Activated T-helper 1 cell treated with anti-CD3 and anti-CD28 coated beads, Interleukin-2, amount 50 U/mL, for 16 hours (primary cell): ENCODE measurements at places on chromosomes 3 and 15.
A peak's percentile ranks its signal among the peaks of the same experiment; 100 is the strongest.

DNA sequence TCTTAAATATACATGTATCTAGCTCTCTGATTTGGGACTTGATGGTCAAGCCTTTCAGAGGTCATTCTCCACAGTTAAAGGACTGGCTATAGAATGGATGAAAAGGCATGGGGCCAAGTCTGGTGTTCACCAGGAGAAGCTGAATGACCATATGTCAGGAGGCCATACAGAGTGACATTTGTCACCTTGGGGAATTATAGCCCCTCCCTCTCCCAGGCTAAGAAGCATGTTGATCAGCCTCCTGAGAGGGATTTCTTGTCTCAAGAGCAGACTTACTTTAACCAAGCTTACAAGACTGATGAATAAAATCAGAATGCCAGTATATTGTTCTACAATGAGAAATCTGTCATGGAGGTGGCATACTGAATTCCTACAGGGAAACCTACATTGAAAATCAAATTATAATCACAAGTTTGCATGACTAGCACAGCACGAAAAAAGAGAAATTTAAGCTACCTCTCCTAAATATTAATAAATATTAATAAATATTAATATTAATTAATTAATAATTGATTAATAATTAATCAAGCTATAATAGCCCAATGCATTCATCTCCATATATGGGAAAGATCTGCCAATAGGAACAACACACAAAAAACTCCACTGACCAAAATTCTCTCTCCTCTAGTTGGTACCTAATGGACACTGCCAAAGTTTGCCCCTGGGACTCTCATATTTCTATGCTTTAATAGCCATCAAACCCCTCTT, 47.3 kb downstream of the ATP8B4 start:
- no peak for DNase-seq

- no peak for DNase-seq
These were observed 256.3 kb downstream of the LRTM1 start for GRCh38 chr3:54671511-54671910.

GRCh38 chr3:124019291-124019690, 27.4 kb upstream of the ROPN1 start:
- DNase-seq = no peak

DNA sequence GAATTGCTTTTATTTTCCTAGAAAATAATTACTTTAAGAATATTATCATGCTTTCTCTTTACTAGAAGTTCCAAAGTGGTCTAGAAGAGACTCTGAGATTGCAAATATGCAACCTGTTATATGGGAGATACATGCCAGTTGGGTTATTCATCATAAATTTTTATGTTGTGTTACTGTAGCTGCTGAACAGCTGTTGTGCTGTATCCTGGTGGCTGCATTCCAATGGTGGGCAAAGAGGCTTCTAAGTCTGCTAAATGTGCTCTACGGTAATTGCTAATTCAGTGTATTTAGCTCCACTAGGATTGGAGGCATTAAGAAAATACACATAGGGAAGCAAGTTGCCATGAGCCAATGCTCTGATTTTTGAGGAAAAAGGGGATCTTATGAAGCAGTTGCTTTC, 409.0 kb downstream of the TUSC7 start:
- no peak for DNase-seq

DNA sequence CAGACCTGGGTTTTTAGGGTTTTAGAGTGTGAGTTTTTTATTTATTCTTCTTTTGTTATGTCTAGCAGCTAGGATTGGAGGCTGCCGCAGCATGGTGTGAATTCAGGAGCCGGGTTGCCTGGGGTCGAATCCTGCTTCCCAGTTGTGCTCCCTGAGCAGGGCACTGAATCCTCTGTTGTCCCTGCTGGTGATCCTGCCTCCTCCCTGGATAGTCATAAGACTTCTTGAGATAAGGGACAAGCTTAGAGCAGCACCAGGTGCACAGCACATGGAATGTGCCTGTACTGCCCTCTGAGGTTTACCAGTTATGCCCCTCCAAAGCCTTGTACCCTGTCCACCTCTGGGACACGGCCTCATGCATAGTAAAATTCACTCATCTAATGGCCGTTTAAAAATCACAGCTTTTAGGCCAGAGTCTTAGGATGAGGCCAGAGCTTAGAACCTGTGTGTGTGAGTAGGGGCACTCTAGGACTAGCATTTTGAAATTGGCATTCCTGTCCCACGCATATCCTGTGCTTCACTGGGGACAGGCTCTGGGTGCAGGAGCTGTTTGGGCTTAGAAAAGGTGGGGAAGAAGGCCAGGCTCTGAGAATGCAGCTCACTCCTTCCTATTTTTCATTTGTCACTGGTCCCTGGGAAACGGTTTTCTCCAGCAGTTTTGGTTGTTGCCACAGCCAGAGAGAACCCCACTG, 47.7 kb downstream of the CHCHD6 start:
- DNase-seq = no peak

GRCh38 chr15:21267671-21268395, 172.5 kb downstream of the POTEB3 start:
- DNase-seq = no peak

DNA sequence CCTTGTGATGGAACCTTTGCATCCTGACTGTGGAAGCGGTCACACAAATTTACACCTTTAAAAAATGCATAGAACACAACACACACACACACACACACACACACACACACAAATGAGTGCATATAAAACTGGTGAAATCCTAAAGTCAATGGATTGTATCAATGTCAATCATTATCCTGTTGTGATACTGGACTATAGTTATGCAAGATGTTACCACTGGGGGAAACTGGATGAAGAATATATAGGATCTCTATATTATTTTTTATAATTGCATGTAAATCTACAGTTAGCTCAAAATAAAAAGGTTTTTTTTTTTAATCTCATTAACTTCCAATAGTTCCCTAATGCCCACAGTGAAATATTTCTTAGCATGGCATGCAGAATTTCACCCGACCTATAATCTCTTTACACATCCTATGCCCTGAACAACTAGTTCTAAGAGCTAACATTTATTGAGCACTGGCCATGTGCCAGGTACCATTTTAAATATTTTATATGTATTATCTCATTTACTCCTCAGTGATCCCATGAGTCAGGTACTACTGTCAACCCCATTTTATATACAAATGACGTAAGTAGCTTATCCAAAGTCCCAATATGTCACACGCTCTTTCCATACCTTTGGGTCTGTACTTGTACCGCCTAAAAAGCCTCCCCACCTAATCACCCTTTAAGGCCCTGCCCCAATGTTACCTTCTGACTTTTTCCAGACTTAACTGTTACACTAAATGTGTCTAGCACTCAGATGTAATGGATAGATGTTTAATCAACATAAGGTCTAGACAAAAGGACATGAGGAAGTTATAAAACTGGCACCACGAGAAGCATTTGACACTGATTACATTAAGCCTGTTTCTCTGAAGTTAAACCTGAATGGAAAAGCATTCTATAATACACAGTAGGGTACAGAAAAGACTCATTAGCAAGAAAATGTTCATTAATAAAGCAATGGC, 5.5 kb downstream of the ABCC5 start:
- no peak for DNase-seq

DNA sequence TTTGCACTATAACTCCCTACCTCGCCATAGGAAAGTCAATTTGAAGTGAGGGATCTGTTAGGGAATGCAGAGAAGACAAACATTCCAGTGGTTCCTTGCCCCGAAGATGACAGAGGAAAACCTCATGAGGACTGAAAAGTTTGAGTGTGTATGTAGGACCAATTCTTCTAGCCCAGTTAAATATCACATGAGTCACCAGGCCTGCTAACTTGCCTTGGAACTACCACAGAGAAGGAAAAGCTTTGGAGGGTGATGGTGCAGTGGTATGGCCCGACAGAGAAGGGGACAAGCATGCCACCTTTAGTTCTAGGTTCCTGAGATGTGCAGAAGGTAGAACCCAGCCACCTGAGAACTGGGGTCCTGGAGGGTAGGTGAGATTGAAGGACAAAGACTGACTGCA, 2.6 kb upstream of the UPK1B start:
- DNase-seq = no peak

GRCh38 chr3:192855434-192855833, 62.2 kb downstream of the MB21D2 start:
- no peak for DNase-seq

- DNase-seq = no peak
These were observed 331.6 kb downstream of the PYDC2 start for GRCh38 chr3:191792580-191792979.

- no peak for DNase-seq
These were observed 78.2 kb downstream of the CLASP2 start for GRCh38 chr3:33639889-33640288.

- DNase-seq = peak; percentile 42
These were observed 29.7 kb downstream of the PLXND1 start for GRCh38 chr3:129576514-129577352.

DNA sequence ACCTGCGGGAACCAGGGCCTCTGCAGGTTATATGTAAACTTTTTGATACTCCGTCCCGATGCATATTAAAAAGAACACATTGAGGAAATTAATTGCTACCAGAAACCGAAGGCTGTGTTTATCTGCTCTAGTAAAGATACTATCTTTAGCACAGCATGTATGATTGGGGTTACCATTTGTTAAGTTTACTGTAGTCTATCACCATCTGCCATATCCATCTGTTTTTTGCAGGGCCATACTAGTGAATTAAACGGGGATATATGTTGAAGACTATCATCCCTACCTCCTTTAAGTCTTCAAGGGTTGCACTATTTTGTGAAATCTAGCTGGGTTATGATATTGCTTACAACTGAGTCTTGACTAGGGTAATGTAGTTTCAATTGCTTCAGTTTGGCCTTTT, 597.0 kb downstream of the SQOR start:
- no peak for DNase-seq

- DNase-seq = no peak
These were observed 17.1 kb downstream of the CYP19A1 start for GRCh38 chr15:51321316-51321715.

DNA sequence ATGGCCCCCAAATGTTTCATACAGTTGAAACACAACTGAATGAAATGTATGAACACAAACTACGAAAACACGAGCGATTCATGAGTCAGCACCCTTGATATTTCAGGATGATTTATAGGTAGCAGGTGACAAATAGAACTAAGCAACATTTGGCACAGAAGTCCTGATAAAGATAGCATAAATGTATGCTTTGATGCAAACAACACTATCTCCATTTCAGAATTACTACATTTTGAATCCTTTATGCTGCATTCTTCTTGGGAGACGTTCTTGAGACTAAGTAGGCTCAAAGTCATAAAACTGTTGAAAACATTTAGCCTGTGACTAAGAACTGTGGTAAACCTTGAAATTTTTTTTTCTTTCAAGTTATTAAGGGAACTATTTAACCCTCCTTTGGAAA, 200.3 kb upstream of the ICE2 start:
- DNase-seq = no peak

GRCh38 chr3:37921025-37921424, 59.3 kb downstream of the CTDSPL start:
- DNase-seq = no peak

DNA sequence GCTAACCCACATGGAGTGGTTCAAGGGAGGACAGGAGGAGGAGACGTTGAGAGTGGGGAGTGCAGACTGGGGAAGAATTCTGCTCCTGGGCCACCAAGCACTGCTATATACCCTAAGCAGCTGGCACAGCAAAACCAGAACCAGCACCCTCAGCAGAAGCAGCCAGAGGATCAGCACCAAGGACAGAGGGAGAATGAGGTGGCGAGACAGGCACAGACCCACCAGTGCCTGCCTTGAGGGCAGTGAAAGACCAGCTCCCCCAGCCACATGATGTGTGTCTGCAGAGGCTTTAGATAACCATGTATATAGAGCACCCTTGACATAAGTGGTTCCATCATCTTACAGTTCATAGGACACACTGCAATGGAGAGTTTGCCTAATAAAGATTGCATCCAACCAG, 319.0 kb downstream of the GABRB3 start:
- no peak for DNase-seq

- DNase-seq = no peak
These were observed 117.5 kb downstream of the PDCD6IP start for GRCh38 chr3:33915796-33916546.

DNA sequence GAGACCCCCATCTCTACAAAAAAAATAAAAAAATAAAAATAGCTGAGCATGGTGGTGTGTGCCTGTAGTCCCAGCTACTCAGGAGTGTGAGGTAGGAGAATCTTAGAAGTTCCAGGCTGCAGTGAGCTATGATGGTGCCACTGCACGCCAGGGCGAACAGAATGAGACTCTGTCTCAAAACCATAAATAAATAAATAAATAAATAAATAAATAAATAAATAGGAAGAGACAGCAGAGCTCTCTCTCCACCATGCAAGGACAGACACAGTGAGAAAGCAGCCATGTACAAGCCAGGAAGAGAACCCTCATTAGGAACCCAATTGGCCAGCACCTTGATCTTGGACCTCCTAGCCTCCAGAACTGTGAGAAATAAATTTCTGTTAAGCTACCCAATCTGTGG, 5.4 kb upstream of the C15orf61 start:
- no peak for DNase-seq

DNA sequence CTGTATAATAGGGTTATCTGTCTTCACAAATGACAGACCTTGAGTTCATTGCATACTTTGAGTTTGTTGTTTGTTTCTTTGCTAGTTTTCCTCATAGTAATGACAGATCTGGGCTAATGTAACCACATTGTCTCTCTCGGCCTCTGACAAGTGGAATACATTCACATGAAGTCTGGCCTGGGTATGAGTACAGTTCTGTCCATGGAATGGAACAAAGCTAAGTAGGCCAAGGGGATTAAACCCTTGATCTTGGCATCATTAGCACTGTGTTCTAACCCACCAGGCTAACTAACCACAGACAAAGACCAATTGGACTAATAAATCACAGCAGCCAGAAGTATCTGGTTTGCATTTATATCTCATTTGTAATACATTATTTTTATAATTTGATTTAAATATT, 7.6 kb upstream of the VGLL3 start:
- DNase-seq = no peak

DNA sequence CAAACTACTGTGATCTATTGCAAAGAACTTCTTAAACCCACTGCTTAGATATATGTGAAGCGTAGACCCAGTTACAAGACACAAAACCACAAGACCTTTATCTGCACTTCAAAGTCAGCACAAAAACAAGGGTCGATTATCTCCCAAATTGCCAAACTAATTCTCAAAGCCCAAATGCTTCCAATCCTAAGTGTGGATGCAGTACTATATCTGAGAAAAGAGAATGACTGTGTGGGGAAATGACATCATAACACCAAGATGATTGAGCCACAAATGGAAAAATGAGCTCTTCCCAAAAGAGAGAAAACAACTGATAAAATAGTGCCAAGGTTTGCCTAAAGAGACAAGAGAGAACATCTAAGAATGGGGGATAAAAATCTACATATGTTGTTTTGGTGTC, 86.2 kb downstream of the MEIS2 start:
- DNase-seq = no peak

DNA sequence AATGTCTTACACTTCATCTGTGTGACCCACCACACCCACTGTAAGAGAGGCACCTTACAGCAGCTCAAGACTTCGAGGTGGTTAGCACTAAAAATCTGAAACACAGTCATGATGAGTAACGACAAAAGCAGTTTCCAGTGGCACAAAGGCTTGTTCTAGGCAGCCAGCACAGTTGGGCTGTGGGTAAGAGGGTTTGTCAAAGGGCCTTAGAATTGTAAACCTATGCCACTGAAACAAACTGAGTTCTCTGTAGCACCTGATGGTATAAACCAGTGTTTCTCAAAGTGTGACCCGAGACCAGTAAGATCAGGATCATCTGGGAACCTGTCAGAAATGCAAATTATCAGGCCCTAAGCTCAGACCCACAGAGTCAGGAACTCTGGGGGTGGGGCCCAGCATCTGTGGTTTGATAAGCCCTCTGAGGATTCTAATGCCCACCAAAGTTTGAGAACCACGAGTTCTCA, 36.5 kb downstream of the DAPK2 start:
- DNase-seq = peak; percentile 23

- no peak for DNase-seq
These were observed 24.6 kb downstream of the PGBD4 start for GRCh38 chr15:34126522-34126921.
